ENCODE measurements at places on chromosomes 3 and 15.

DNA sequence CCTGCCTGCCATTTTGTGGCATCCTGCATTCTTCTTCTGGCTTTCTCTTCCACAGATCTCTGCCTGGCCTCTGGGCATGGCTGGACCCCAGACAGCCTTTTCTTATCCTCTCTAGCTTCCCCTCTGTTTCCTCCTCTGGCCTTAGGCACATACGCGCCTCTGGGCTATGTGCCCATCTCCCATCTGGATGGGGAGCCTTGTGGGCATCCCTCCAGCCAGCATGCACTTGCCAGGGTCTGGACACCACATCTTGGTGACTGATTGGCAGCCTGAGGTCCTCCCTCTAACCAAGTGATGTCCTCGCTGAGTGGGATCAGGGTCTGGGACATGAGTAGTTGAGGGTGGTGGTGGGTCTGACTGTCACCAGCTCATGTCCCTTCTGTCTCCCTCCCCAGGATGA is 12.8 kb downstream of the PLEKHO2 start:
- DNase-seq, result no peak

DNA sequence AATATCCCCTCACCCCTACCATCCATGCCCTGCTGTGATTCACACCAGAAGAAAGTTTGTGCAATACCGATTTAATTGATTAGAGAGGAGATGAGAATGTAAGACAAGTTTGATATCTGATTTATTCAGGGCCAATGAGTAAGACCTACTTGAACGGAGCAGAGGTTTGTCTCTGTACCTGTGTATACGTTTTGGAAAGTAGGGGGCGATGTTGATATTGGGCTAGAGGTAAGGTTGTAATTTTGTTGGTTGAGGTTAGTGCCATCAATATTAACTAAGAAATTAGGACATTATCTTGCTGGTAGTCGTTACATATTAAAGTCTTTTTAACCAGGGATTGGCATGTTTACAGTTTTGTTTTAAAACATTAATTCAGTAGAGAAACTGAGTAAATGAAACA is 20.5 kb downstream of the EAF2 start:
- no peak for DNase-seq

DNA sequence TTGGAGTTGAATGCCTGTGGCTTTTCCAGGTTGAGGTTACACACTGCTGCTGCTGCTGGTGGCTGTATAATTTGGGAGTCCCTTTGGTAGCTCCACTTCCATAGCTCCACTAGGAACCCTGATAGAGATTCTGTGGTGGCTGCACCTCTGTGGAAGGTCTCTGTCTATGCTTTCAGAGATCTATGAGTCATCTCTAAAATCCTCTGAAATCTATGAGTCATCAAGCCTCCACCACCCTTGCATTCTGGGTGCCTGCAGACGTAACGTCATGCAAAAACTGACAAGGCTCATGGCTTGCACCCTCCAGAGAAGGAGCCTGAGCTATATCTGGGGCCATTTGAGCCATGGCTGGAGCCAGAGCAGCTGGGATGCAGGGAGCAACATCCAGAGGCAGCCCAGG is 1037.0 kb upstream of the CFAP20DC start:
- DNase-seq, result no peak

DNA sequence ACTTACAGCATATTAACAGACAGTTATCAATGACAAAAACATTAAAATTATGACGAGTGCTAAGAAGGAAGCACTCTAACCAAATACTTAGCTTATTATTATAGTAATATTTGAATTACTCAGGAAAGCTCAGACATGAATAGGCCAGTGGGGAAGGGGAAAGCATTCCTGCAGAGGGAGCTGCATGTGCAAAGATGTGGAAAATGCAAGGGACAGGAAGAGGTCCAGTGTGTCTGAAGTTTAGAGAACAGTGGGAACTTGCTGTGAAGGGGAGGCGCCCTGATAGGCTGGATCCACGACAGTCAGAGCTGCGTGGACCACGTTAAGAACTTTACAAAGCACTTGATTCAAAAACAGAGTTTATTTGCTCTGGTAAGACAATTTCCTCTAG is 1.2 kb upstream of the SPICE1 start:
- DNase-seq, result no peak

DNA sequence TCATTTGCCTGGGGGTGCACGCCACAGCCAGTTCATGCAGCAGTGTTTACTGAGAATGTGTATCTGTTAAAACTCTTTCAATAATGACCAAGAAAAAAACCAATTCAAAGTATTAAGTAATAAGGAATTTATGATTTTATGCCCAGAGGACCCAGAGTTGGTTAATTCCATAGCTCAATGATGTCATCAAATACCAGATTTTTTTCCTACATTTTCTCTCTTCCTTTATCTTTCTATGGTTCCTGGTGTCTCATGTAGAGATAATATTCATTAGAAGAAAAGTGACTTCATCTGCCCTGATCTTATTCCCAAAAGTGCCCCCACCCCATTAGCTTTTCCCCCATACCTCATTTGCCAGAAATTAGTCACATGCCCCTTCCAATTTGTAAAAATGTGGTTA is 44.6 kb upstream of the LMCD1 start:
- DNase-seq, result no peak

- DNase-seq, result no peak
Observed at GRCh38 chr3:197562398-197563251, 6.9 kb upstream of the BDH1 start.

- DNase-seq, result no peak
Observed at GRCh38 chr3:143348486-143349327, 229.1 kb downstream of the CHST2 start.

GRCh38 chr3:53179580-53179979 is 18.6 kb downstream of the PRKCD start:
- no peak for DNase-seq

- DNase-seq, result peak; percentile 27
Observed at GRCh38 chr3:100089812-100090668, 24.3 kb downstream of the FILIP1L start.

- DNase-seq, result no peak
Observed at GRCh38 chr3:16840101-16840424, 44.7 kb upstream of the PLCL2 start.

Measured in AG04450 (cell line).